Renal cortex interstitium (tissue), 15 donors: ENCODE measurements at places on chromosomes 6 and 20.

DNA sequence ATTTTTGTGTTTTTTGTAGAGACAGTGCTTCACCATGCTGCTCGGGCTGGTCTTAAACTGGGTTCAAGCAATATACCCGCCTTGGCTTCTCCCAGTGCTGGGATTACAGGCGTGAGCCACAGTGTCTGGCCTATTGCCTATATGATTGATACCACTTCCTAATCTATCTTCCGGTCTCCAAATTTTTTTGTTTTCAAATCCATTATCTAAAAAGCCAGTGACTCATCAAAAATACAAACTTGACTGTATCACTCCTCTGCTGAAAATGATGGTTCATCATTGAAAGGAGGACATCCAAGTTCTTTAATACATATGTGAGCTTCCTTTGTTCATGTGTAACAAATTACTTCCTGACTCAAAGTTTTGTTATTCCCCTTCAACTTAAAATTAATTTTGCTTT, 35.5 kb downstream of the FAM8A1 start:
- DNase-seq, result no peak

GRCh38 chr6:112180095-112180820, 74.1 kb downstream of the LAMA4 start:
- DNase-seq, result peak; percentile 38

- DNase-seq, result no peak
Measured at GRCh38 chr20:51480507-51481270, 61.8 kb downstream of the NFATC2 start.

DNA sequence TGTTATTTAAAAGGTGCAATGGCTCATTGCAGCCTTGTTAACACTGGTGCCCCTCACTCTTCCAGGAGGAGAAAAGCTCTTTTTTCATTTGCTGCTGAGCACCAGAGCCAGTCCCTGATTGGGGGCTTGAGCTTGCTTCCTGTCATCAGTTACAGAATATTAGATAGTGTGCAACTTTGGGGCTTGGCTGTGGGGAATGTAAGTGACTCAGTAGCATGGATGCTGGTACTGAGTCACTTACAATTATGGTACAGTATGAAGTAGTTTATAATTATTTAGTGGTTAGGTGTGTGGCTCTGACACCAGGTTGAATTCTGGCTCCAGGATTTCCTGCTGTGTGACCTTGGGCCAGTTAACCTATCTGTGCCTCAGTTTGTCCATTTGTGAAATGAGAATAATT, 37.6 kb downstream of the ANKS1A start:
- DNase-seq, result no peak

- DNase-seq, result no peak
Measured at GRCh38 chr20:21324126-21324525, 21.0 kb downstream of the XRN2 start.

- no peak for DNase-seq
Measured at GRCh38 chr20:49284818-49285217, 7.0 kb upstream of the ZNFX1 start.

DNA sequence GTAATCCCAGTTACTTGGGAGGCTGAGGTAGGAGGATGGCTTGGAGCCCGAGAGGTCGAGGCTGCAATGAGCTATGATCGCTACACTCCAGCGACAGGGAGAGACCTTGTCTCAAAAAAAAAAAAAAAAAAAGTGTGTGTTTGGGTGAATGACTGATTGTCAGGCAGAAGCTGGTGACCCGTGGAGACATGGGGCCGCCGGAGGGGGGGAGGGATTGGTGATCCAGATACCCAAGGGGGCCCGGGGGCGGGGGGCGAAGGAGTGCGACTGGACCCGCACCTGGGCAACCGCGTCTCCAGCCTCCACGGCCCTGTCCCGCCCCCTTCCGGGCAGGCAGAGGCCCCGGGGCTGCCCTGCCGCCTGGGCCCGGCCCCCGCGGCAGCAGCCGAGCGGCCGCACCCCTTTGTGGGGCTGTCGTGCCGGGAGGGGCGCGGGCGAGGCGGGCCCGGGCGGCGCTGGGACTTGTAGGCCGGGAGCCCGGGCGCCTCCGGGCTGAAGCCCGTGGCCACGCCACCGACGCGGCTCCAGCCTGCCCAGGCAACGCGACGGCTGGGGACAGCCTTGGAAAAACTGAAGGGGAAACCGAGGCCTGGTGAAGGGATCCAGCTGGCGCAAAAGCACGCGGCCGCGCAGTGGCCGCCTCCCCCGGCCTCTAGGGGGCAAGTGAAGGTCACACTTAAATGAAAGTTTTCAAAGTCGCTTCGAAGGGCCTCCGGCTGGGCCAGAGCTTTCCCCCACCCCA, 2.1 kb upstream of the RBM38 start:
- peak; percentile 73 for DNase-seq

- peak; percentile 55 for DNase-seq
Measured at GRCh38 chr20:49541733-49542513, 26.0 kb downstream of the PTGIS start.

DNA sequence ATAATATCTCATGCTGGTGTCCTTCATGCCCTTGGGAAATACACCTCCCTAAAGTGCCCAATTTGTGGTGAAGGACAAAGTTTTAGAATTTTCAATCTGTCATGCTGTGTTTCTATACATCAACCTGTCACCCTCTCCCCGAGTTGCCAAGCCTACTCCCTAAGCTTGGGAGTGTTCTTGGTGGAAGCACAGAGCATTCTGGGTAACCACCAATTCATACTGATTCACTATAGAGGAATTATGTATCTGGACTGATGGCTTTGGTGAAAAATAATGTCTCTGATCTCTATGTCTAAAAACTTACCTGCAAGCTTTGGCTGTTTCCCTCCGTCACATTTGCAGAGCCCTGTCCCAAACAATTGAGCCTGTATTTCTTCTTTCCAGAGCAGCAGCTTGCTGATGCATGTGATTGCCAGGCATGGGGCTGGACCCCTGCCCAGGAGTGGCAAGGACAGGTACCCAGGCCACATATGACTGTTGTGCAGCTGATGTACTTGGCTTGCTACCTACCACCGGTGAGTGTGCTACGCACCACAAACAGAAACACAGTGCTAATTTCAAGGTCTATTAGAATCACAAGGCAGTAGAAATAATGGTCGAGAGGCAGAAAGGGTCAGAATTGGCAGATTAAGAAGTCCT, 202.8 kb upstream of the CITED2 start:
- DNase-seq, result no peak

- peak; percentile 66 for DNase-seq
Measured at GRCh38 chr6:17101422-17102257, at the start of gene STMND1. TSS of gene STMND1 (plus strand) at chr6:17102050. CDS start at chr6:17102258, 208 bp downstream.

DNA sequence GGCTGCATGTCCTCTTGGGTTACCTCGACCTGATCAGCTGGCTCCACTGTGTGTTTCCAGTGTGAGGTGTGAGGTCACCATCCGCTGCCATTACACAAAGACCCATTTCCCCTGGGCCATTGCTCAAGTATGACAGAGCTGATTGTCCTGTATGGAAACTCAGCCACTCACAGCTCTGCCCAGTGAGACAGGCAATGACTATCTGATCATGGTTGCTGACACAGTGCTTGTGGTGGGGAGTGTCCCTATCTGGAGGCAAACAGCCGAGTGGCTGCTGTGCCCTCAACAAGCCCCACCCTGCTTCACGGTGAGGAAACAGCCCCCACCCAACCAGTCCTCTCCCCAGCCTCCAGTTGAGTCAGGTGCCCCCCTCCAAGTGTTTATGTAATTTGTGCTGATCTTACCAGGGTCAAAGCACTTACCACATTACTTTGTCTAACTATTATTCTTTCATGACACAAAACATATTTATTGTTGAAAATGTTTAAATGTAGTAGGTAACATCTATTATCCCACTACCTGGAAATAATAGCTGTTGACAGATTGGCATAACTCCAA, 11.7 kb upstream of the MAPK13 start:
- DNase-seq, result no peak

GRCh38 chr6:132228894-132229293, 172.4 kb downstream of the MOXD1 start:
- no peak for DNase-seq

- no peak for DNase-seq
Measured at GRCh38 chr20:51602131-51602530, 59.6 kb upstream of the NFATC2 start.

DNA sequence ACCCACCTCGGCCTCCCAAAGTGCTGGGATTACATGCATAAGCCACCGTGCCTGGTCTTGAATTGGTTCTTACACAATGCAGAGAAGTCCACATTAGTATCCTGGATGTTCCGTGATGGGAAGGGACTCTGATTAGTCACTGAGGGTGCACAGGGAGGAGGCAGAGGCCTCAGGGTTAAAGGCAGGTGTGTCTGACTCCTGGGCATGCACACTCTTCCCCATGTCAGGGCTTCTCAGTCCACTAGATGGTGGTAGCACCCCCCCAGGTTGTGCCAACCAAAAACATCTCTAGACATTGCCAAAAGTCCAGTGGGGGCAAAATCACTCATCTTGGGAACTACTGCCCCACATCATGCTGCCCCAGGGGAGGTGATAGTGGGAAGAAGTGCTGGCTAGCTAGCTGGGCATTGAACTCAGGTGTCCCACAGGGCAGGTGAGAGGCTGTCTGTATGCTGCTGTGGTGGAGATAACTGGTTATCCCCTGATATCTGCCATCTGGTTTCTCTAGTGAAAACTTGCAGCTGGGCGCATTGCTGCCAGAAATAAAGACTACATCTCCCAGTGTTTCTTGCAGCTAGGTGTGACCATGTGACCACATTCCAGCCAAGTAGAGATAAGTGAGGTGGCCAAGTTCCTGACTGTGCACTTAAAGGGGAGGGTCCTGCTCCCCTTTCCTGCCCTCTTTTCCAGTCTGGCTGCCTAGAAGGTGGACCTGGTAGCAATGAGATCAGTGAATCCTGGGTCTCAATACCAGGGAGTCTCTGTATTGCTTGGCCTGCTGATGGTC, 8.4 kb upstream of the NSFL1C start:
- DNase-seq, result no peak

GRCh38 chr20:43726811-43727338, at the start of gene GTSF1L:
TSS of gene GTSF1L (minus strand) at chr20:43727002. CDS start at chr20:43726694, 308 bp downstream.
- DNase-seq, result no peak

- DNase-seq, result no peak
Measured at GRCh38 chr20:61533231-61533631, 281.2 kb downstream of the CDH4 start.

DNA sequence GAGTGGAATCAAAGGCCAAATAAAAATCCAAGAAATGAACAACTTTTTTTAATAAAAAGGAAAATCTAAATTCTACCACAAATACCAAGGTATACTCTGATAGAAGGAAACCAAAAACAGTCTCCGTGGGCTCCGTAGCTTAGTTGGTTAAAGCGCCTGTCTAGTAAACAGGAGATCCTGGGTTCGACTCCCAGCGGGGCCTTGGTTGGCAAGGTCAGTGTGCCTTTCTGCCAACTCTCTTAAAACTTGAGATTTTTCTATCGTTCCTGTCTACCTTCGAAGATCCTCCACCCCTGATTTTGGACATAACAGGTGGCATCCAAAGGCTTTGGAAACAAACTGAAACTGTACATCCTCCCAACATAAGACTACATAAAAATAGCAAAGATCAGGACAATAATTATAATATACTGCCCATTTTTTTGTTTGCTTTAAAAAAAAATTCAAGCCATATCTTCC, 197.9 kb downstream of the TRIM27 start:
- DNase-seq, result no peak

DNA sequence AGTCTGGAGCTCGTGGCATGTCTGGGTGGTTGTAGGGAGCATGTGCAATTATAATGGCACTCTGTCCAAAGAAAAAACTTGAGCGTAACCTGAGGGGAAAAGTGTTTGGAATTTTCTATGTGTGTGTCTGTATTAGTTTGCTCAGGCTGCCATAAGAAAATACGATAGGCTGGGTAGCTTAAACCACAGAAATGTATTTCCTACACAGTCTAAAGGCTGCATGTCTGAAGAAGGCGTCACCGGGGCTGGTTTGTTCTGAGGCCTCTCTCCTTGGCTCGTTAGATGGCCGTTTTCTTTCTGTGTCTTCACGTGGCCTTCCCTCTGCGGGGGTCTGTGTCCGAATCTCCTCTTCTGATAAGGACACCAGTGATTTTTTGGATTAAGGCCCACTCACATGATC, 59.0 kb downstream of the IGF2R start:
- no peak for DNase-seq

- peak; percentile 57 for DNase-seq
Measured at GRCh38 chr6:24357336-24358218, at the start of gene DCDC2. TSS of gene DCDC2 (minus strand) at chr6:24358059. CDS start at chr6:24357750, 309 bp downstream.
